Thoracic aorta (tissue), 2 donors: ENCODE measurements at places on chromosomes 1 and 21.

DNA sequence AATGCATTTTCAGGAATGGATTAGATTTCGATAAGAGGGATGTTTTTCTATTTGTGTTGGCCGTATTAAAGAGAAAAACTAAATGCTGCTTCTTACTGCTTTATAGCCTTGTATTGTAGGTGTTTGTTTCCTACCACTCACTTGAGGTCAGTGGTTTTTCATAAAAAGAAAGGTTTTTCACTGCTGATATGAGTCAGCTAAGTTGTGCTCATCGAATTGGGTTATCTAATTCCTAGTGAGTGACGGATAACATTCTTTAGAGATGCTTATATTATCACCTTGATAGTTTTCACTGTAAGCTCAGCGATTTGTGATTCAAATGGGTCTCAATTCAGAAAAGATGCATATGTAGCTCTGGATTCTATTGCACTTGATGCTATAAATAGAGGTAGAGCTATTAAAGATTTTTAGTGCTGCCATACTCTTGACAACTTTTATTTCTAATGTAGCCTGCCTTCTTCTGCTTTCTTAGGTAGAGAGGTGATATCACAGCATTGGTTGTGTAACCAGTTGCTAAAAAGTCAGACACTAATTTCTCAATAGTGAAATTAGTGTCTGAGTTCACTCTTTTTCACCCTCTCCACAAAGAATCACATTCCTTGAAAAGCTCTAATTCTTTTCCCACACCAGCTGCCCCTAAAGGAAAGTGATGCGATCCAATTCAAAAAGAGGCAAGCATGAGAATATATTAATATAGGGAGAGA lies 180.0 kb downstream of the RASAL2 start:
- DNase-seq, result no peak

GRCh38 chr1:237386362-237387143 lies 344.6 kb downstream of the RYR2 start:
- DNase-seq, result no peak

GRCh38 chr21:15006594-15007230 lies 58.1 kb downstream of the NRIP1 start:
- no peak for DNase-seq

GRCh38 chr1:21051177-21051825 lies 125.4 kb downstream of the EIF4G3 start:
- no peak for DNase-seq

GRCh38 chr1:156859523-156860112 lies 701 bp upstream of the INSRR start:
- DNase-seq, result no peak

DNA sequence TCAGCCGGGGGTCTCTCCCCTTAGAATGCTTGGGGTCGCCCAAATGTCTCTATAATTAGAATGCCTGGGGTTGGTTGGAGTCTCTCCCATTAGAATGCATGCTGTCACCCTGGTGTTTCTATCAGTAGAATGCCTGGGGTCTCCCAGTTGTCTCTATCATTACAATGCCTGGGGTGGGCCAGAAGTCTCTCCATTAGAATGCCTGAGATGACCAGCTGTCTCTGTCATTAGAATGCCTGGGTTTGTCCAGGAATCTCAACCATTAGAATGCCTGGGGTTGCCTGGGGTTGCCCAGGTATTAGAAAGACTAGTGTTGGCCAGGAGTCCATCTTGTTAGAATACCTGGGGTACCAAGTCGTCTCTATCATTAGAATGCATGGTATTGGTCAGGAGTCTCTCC lies 51.6 kb downstream of the RNF187 start:
- DNase-seq, result no peak

- no peak for DNase-seq
Observed at GRCh38 chr1:89203166-89203565, 4.4 kb upstream of the GBP4 start.

DNA sequence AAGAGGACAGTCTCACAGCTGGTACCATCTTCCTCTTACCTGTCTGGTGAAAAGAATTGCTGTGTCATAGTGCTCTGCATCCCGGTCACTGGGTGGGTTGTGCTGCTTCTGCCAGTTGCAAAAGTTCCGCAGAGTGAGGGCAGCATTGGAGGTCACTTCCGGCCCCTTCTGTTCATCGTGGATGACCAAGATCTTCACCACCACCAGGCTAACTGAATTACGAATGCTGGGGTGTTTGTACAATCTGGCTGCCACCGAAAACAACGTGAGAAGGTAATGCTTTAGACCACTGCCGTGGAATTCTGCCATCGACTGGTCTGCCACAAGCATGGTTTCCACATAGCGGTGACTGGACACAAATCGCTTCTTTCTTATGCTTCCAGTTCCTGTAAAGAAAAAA lies 2.9 kb downstream of the ADAMTS1 start:
- no peak for DNase-seq

DNA sequence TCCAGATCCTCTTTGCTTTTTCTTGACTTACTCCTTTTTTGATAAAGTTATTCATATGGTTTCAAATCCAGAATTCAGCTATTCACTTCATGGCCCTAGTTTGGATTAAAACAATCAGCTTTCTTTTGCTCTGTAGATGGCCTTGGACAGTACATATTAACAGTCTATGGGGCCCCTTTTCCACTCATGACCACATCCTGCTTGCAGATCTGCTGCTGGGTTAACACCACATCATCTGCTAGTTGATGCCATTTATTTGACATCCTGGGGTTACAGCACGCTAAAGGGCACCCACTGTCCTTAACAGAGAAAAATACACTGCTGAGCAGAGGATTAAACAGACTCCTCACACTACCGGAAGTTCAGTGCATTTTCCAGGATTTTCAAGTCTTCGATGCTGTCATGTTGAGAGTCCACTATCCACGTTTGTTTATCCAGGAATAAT lies 941 bp upstream of the IFI16 start:
- no peak for DNase-seq

DNA sequence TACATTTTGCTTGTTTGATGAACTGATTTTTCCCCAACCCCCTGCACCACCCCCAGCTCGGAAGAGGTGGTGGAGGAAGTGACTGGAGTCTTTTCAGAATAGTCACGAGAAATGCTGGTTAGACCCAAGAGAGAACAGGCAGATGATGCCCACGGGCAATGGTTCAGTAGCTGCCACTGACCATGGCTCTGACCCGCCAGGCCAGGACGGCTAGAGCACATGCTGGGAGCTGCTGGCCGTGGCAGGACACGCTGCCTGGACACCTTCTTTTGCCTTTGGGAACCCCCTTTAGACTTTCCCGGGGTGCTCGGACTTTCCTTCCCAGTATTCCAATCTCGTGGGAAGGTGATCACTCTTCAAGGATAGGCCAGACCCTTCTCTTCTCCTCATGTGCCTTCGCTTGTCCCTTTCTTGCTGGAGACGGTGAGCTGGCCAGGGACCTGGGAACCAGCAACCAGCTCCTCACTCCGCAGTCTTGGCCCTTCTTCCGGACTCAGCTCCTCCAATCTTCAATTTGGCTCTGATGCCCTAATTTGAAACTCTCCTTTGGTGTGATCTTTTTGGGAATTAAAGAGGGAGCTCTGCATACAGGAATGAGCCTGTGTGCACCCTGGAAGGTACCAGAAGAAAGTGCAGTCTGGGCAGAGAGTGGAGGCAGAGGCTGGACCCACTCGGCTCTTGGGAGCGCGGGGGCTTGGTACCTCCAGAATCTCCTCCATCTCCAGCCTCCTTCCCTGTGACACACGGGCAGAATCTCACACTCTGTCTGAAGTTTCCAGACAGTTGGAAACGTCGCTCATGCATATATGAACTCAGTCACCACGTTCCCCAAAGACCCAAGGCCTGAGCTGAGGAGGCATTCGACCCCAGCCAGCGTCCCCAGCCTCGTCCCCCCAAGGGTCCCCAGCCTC lies 4.0 kb upstream of the PDE9A start:
- no peak for DNase-seq

DNA sequence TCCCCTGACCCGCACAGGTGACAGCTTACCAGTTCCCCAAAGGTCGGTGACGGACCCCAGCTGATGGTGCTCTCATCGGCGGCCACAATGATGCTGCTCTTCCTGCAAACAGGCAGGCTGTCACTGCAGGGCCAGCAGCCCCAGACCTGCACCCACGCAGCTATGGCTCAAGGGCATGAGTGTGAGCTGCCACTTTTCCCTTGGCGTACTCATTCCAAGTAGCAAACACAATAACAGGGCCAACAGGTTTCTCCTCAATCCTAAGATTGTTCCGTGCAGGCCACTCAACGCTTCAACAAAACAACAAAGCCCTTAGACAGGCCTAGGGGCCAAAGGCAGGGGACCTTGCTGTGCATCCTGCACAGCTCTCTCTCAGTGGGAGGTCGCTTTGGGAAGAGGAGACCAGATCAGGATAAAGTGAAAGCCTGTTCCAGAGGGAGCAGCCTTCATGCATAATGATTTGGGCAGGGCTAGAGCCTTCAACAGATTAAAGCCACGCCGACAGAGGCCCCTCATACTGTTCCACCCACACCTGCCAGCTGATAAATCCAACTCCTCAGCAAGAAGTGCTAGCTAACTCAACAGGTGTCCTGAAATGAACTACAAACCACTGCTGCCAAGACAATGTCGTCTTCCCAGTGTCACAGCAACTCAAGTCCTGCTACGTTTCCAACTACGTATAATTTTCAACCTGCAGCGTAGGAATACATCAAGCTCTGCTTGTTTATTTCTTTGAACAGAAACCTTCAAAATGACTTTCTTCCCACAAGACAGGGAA lies 27.2 kb downstream of the RCC2 start:
- no peak for DNase-seq

GRCh38 chr1:4411862-4412261 lies 242.5 kb upstream of the AJAP1 start:
- DNase-seq, result no peak

DNA sequence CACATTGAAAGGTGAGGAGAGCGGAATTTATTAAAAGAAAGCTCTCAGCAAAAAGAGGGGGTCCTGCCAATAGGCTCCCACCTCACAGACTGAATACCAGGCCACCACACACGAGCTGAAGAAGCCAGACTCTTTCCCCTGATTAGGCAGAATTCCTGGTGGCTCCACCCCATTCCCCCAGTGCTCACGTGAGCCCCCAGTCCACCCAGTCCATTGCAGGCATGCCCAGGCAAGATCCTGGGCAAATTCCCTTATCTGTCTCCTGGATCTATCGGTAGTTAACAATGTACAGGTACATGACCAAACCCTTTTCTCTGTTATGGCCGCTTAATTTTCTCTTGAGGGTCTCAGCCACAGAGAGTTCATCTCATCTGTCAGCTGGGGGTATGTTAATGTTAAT lies 54.6 kb upstream of the BTG3 start:
- DNase-seq, result no peak

- no peak for DNase-seq
Observed at GRCh38 chr1:183685112-183685713, 32.1 kb upstream of the APOBEC4 start.

- no peak for DNase-seq
Observed at GRCh38 chr1:234656070-234656895, 46.3 kb upstream of the IRF2BP2 start.

GRCh38 chr1:102891868-102892625 lies 216.3 kb downstream of the COL11A1 start:
- no peak for DNase-seq

DNA sequence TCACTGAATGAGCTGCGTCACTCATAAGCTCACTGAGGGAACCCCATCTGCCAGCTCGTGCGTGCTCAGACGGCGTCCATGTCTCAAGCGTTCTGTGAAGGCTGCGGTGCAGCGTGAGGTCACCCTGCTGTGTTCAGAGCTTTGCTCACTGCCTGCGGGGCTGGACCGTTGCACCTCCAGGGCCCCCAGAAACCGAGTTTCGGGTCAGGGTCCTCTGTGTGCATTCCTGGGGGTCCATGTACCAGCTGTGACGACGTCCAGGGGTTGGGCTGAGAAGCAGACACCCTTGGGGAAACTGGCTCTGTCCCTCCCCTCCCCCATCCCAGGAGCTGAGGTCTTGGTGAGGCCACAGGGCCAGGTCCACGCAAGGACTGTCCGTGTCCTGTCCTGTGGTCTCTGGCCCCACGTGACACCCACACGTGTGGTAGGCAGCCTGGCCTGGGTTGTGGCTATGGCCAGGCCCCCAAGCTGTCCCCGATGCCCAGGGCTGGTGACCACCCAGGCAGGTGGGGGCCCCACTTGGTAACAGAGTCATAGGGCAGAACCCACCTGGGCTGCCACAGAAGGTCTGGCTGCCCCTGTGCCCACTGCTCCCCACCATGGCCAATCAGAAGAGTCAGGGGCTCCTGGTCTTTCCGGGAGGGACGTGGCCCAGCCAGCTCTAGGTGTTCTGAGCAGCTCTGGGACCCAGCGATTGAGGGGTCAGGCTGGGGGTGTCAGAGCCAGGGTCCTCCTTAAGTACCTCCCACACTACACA lies 24.4 kb downstream of the FTCD start:
- no peak for DNase-seq

DNA sequence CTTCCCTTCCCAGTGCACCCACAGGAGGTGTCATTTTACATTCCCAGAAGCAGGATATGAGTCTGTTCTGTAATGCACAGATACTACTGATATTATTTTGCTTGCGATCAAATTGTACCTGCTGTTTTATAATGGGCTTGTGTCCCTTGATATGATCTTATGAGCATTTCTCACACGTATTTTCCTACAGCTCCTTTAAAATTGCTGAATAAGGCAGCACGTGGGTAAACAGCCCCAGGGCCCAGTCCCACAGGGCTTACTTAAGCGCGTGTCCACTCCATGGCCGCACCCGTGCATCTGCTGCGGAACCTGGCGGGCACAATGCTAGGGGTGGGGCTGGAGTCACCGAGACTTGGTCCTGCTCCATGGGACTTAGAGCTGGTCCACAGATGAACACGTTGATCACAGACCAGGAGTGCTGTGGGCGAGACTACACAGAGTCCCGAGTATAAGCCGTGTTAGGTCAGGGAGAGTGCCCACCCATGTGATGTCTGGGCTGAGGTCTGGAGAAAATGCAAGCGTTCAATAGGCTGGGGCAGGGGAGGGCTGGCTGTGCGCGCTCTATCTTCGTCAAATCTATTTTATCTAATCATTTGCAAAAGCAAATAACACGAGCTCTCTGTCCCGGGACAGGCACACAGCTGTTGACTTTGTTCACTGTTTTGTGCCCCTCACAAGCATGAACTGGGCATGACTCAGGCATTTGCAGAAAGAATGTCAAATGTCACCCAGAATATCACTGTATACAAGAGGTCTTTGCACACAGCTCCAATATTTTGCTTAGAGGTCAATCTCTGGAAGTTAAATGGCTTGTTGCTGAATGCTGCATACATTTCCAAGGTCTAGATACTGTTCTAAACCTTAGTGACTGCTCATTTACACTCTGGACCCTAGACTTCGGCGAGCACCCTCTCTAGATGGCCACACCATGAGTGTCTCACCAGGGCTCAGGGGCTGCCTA lies 119.3 kb downstream of the CRYAA start:
- DNase-seq, result no peak
